ENCODE measurements at places on chromosomes 5 and 9. TPM values are rescaled to one million over a fixed set of nuclear protein-coding genes. Genes with fewer than 3 reads are reported as not detected.

TSSK1B gene
- not detected for total RNA-seq

PRDM9 gene
- not detected for total RNA-seq

GRCh38 chr9:135758870-135759269, 56.9 kb downstream of the KCNT1 start:
- DNase-seq: no peak

DNA sequence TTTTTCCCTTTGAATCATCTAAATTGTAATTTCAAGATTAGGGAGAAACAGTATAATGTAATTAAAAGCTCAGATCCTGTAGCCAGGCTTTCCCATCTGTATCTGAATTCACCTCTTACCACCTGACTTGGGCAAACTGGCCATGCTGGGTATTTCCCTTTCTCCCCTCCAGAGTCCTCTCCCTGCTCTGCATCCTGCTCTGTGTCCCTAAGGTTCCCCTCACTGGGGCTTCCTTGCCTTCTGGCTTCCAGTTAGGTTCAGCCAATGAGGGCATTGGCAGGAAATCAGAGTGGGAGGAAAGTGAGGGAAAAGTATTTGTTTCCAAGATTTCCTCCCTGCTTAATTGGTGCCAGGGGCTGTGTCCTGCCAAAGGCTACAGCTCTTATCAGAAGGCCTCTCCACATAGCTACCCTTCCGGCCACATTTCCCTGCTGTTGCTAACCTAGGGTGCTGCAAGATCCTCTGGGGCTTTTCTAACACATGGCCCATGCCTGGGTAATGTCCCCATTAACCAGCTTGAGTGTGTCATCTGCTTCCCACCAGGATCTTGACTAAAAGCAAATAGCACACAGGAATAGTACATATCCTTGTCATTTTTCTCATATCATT, 51.0 kb upstream of the MPDZ start:
- no peak for DNase-seq

Measured in activated T-cell treated with anti-CD3 and anti-CD28 coated beads, Interleukin-2, amount 50 U/mL, for 4 hours (primary cell).